ENCODE measurements at places on chromosomes 2 and 18. TPM values are rescaled to one million over a fixed set of nuclear protein-coding genes. Genes with fewer than 3 reads are reported as not detected.

- H3K27ac ChIP-seq, result no peak overlapping the region
- H3K27me3 ChIP-seq, result no peaks in the 10 kb centered on the region
- H3K4me3 ChIP-seq, result no peak overlapping the region
- peaks cover 5% of the 10 kb centered on the region for H3K4me1 ChIP-seq
Measured at GRCh38 chr18:3411327-3411726, 38.6 kb upstream of the TGIF1 start.

The TIMM21 gene
- 24.9 TPM for total RNA-seq

The MRPL44 gene
- 32.6 TPM for total RNA-seq

The FLACC1 gene
- 1.7 TPM for total RNA-seq

The LHCGR gene
- not detected for total RNA-seq

- H3K27me3 ChIP-seq, result no peaks in the 10 kb centered on the region
- H3K4me3 ChIP-seq, result no peak overlapping the region
- no peak overlapping the region for H3K27ac ChIP-seq
- no peaks in the 10 kb centered on the region for H3K36me3 ChIP-seq
- DNase-seq, result no peak
- H3K4me1 ChIP-seq, result peaks cover 26% of the 10 kb centered on the region
Measured at GRCh38 chr2:23599667-23600066, 214.7 kb downstream of the KLHL29 start.
